GM23338 (cell line): ENCODE measurements at places on chromosomes 16 and 17. TPM values are rescaled to one million over a fixed set of nuclear protein-coding genes. Genes with fewer than 3 reads are reported as not detected.
A peak's percentile ranks its signal among the peaks of the same experiment; 100 is the strongest.

The MMP2 gene
- total RNA-seq, result 40.2 and 43.8 TPM in 2 replicates

The KRTAP3-1 gene
- not detected in 2 replicates for total RNA-seq

The EPX gene
- 0.10 TPM in 1 of 2 replicates, not detected in the other for total RNA-seq

The CCDC200 gene
- not detected in 2 replicates for total RNA-seq

The TOP3A gene
- total RNA-seq, result 60.2 and 76.7 TPM in 2 replicates

The NGFR gene
- 6.8 and 6.9 TPM in 2 replicates for total RNA-seq

- DNase-seq, result peak; percentile 86
- peaks cover 29% of the 10 kb centered on the region for H3K4me1 ChIP-seq
- H3K27ac ChIP-seq, result no peak overlapping the region
Observed at GRCh38 chr17:48457080-48457836, 27.2 kb upstream of the SKAP1 start.

DNA sequence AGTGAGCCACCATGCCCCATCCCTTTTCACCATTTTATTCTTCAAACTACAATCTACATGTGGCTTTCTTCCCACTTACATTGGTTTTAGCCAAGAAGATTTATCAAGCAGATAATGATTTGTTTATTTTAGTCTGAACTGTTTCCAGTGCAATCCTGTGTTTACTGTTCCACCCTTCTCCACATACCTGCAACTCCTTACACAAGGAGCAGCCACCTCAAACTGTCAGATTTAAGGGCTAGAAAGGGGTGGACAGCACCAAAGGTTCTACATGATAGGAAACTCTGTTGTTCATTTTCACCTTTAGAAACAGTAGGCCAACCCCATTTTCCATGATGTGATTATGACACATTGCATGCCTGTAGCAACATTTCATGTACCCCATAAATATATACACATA, 1.9 kb downstream of the RUNDC1 start:
- no peak overlapping the region for H3K27ac ChIP-seq
- H3K36me3 ChIP-seq, result peaks cover 6% of the 10 kb centered on the region; the same call in 1 of the 2 replicates
- no peaks in the 10 kb centered on the region for H3K27me3 ChIP-seq
- no peak for DNase-seq
- no peak overlapping the region for H3K4me3 ChIP-seq

- H3K4me3 ChIP-seq, result no peak overlapping the region
- H3K27me3 ChIP-seq, result no peaks in the 10 kb centered on the region
- H3K4me1 ChIP-seq, result no peaks in the 10 kb centered on the region
- DNase-seq, result no peak
Observed at GRCh38 chr17:60249290-60249826, 99.6 kb downstream of the CA4 start.

- no peak for DNase-seq
- H3K27ac ChIP-seq, result no peak overlapping the region
- no peak overlapping the region for H3K4me3 ChIP-seq
- H3K27me3 ChIP-seq, result no peaks in the 10 kb centered on the region
- H3K36me3 ChIP-seq, result no peaks in the 10 kb centered on the region
Observed at GRCh38 chr17:45761957-45762565, 22.1 kb upstream of the CRHR1 start.

GRCh38 chr17:38554430-38555350, 51.1 kb downstream of the SRCIN1 start:
- peaks cover 33% of the 10 kb centered on the region for H3K27me3 ChIP-seq
- no peak for DNase-seq
- H3K36me3 ChIP-seq, result no peaks in the 10 kb centered on the region
- no peak overlapping the region for H3K4me3 ChIP-seq
- no peak overlapping the region for H3K27ac ChIP-seq
- peaks cover 12% of the 10 kb centered on the region; the same call in 1 of the 2 replicates for H3K4me1 ChIP-seq

DNA sequence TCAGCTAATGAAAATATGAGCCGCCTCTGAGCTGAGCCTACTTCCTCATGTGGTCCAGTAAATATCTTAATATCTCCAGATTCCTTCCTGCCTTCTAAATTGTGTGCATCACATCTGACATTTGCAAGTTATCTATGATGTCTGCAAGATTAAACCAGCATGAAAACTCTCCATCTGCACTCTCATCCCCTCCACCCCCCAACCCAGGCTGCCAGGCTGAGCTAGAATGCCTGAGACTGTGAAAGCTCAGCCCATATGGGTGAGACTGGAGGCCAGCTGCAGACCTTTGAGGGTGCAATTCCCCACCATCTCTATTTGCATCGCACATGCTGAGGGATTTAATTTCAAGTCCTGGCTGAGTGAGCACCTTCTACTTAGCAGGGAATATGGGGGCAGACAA, 82.8 kb downstream of the ASIC2 start:
- H3K4me1 ChIP-seq, result no peaks in the 10 kb centered on the region
- DNase-seq, result no peak
- no peak overlapping the region for H3K27ac ChIP-seq

GRCh38 chr16:30186444-30186781, 3.0 kb downstream of the CORO1A start:
- DNase-seq, result no peak
- H3K4me3 ChIP-seq, result no peak overlapping the region
- H3K27ac ChIP-seq, result no peak overlapping the region
- no peaks in the 10 kb centered on the region for H3K36me3 ChIP-seq
- peaks cover 10% of the 10 kb centered on the region; the same call in 1 of the 2 replicates for H3K27me3 ChIP-seq

DNA sequence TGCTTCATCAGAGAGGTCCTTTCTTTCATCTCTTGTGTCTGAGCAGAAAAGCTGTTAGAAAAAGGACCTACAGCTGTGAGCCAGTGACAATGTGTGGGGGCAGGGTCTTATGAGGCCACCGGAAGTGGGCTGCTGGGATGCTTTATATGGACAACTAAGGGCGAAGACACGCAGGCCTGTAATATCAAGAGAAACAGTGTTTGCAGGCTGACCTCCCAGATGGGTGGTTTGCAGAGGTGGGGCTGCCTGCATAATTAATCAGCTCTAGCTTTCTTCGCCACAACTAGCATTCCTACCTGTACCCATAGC, 30.4 kb upstream of the SALL1 start:
- DNase-seq, result peak; percentile 89
- no peaks in the 10 kb centered on the region for H3K27me3 ChIP-seq
- peak overlapping the region; percentile 94 for H3K27ac ChIP-seq
- H3K4me3 ChIP-seq, result peak overlapping the region; percentile 34
- no peaks in the 10 kb centered on the region for H3K36me3 ChIP-seq
- H3K4me1 ChIP-seq, result peaks cover 43% of the 10 kb centered on the region

DNA sequence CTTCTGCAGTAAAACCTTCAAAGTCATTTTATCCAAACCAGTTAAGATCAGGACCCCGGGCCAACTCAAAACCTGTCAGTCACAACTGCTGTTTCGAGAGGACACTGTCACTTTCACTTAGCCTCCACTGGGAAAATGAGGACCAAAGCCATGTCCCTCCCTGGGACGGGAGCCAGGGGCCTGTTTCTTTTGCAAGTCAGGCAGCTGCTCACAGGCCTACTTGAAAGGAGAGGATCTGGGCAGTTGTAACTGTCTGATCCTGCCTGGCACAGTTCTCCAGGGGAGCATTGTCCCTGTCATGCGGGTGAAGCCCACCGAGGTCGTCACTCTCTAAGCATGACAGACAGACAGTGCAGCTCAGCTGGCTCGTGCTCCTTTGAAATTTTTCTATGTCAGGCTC, 276.2 kb downstream of the NPIPA8 start:
- peaks cover 10% of the 10 kb centered on the region; the same call in 1 of the 2 replicates for H3K4me1 ChIP-seq
- H3K36me3 ChIP-seq, result no peaks in the 10 kb centered on the region
- DNase-seq, result no peak
- H3K27me3 ChIP-seq, result no peaks in the 10 kb centered on the region
- H3K4me3 ChIP-seq, result no peak overlapping the region
- H3K27ac ChIP-seq, result no peak overlapping the region

GRCh38 chr17:68134046-68134637, 98.6 kb downstream of the KPNA2 start:
- H3K4me3 ChIP-seq, result no peak overlapping the region
- no peaks in the 10 kb centered on the region for H3K4me1 ChIP-seq
- H3K27me3 ChIP-seq, result no peaks in the 10 kb centered on the region
- no peak for DNase-seq
- H3K36me3 ChIP-seq, result no peaks in the 10 kb centered on the region

DNA sequence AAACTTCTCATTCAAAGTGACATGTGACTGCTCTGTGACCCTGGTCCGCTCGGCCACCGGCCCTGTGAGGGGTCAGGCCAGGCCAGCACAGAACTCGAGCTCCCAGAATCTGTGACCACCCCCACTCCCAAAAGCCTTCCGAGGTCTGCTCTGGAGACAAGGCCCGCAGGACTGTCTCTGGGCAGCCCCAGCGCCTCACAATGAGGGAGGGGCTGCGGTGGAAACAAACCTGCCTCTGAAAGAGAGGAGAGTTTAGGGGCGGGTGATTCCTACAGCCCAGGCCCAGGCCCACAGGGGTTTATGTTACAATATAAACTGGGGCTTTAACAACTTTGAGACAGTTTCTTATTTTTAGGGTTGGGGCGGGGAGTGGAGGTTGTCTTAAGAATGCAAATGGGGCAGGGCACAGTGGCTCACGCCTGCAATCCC, 19.9 kb downstream of the IGFBP4 start:
- H3K27ac ChIP-seq, result peak overlapping the region; percentile 78
- no peaks in the 10 kb centered on the region for H3K27me3 ChIP-seq
- DNase-seq, result peak; percentile 53
- peaks cover 33% of the 10 kb centered on the region for H3K4me1 ChIP-seq
- no peaks in the 10 kb centered on the region for H3K36me3 ChIP-seq

GRCh38 chr17:67441052-67441895, 64.2 kb downstream of the PITPNC1 start:
- DNase-seq, result no peak
- no peak overlapping the region for H3K4me3 ChIP-seq
- peaks cover 51% of the 10 kb centered on the region for H3K4me1 ChIP-seq
- no peaks in the 10 kb centered on the region for H3K36me3 ChIP-seq
- H3K27ac ChIP-seq, result no peak overlapping the region

DNA sequence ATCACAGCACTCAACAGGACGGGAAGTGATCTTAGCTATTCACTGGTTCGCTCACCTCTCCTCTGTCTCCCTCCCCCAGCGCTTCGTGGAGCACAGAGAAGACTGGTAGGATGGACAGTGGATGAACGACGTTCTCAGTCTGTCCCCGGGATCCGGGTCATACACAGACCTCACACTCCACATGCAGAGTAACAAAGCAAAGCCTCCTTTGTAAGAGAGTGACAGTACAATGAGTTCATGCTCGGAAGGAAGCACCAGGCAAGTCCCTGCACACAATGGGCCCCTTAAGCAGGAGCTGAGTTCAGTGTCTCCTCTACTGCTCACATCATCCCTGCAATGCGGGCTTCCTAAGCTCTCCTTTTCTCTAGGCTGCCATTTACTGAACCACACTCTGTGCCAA, 356.9 kb downstream of the C16orf95 start:
- H3K36me3 ChIP-seq, result no peaks in the 10 kb centered on the region; the same call in 1 of the 2 replicates
- no peak overlapping the region for H3K27ac ChIP-seq
- H3K27me3 ChIP-seq, result no peaks in the 10 kb centered on the region

GRCh38 chr16:2007081-2007836, 2.4 kb downstream of the ZNF598 start:
- H3K27me3 ChIP-seq, result no peaks in the 10 kb centered on the region
- no peak overlapping the region for H3K27ac ChIP-seq
- H3K4me3 ChIP-seq, result peak overlapping the region; percentile 91; the same call in 1 of the 2 replicates
- DNase-seq, result no peak
- H3K4me1 ChIP-seq, result peaks cover 22% of the 10 kb centered on the region

GRCh38 chr17:77496831-77497577, 356.2 kb downstream of the SEC14L1 start:
- DNase-seq, result no peak
- H3K27me3 ChIP-seq, result no peaks in the 10 kb centered on the region
- no peak overlapping the region for H3K4me3 ChIP-seq
- H3K36me3 ChIP-seq, result peaks cover 3% of the 10 kb centered on the region; the same call in 1 of the 2 replicates

GRCh38 chr17:38742411-38743308, 5.5 kb downstream of the PCGF2 start:
- H3K4me3 ChIP-seq, result no peak overlapping the region
- H3K4me1 ChIP-seq, result peaks cover 35% of the 10 kb centered on the region
- DNase-seq, result no peak
- H3K27me3 ChIP-seq, result no peaks in the 10 kb centered on the region
- H3K36me3 ChIP-seq, result peaks cover 5% of the 10 kb centered on the region

GRCh38 chr16:31298958-31299357, 39.2 kb downstream of the ITGAM start:
- H3K4me1 ChIP-seq, result no peaks in the 10 kb centered on the region
- H3K27me3 ChIP-seq, result no peaks in the 10 kb centered on the region
- no peak overlapping the region for H3K4me3 ChIP-seq
- no peak for DNase-seq
- no peak overlapping the region for H3K27ac ChIP-seq
- H3K36me3 ChIP-seq, result no peaks in the 10 kb centered on the region

DNA sequence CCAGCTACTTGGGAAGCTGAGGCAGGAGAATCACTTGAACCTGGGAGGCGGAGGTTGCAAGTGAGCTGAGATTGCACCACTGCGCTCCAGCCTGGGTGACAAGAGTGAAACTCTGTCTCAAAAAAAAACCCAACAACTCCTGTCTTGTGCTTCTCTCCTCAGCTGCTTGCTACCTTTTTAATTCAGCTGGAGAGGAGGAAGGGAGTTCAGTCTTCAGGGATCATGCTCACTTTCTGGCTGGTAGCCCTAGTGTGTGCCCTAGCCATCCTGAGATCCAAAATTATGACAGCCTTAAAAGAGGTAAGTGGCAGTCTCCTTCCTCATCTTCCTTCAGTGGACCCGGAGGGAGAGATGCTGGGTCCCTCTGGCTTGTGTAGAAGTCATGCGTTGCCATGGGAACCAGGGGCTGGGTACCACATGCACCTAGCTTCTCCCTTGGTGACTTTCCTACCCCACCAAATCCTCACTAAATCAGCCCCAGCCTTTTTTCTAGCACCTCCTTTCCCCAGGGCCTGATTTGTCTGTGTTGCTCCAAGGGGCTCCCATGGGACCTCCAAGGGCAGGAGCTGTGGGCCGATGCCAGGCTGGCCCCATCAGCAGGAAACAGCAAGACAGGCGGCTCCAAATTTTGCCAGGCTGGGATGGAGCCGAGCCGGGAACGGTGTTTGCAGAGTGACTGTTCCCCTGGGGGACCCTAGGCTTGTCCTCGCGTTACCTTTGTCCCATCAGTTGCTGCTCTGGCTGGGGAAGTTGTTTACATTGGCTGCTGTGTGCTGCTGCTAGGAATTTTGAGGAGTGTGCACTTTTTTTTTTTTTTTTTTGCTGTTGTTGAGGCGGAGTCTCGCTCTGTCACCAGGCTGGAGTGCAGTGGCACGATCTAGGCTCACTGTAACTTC, 65.2 kb downstream of the ABCC1 start:
- no peak for DNase-seq
- H3K27me3 ChIP-seq, result no peaks in the 10 kb centered on the region
- no peak overlapping the region for H3K27ac ChIP-seq
- H3K4me3 ChIP-seq, result no peak overlapping the region
- H3K36me3 ChIP-seq, result peaks cover 7% of the 10 kb centered on the region; the same call in 1 of the 2 replicates

- H3K4me1 ChIP-seq, result peaks cover 61% of the 10 kb centered on the region
- H3K36me3 ChIP-seq, result no peaks in the 10 kb centered on the region
- H3K27ac ChIP-seq, result no peak overlapping the region
- no peak for DNase-seq
Observed at GRCh38 chr17:57091186-57091618, 6.2 kb downstream of the AKAP1 start.

DNA sequence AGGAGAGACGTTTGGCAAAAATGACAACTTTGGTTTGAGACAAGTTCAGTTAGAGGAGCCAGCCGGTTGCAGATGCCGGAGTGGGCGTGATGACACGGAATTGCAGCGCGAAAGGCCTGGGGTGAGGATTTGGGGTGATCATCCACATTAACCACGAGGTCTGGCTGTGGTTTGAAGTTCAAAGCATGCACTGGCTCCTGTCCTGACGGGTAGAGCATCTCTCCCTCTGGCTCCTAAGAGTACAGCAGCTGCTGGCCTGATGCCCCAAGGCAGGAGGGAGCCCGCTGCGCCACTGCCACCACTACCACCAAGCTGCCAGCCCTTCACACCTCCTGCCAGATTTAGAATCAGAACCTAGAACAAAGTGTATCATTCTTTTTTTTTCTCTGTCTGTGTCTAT, 3.7 kb downstream of the RHBDL3 start:
- peaks cover 37% of the 10 kb centered on the region for H3K27me3 ChIP-seq
- H3K27ac ChIP-seq, result no peak overlapping the region
- H3K4me1 ChIP-seq, result peaks cover 45% of the 10 kb centered on the region

- H3K4me3 ChIP-seq, result no peak overlapping the region
- no peak for DNase-seq
- no peaks in the 10 kb centered on the region for H3K27me3 ChIP-seq
Observed at GRCh38 chr16:69324013-69324531, 6.3 kb downstream of the PDF start.
